Umbilical cord (tissue), 2 donors: ENCODE measurements at places on chromosomes 7 and 10. TPM values are rescaled to one million over a fixed set of nuclear protein-coding genes. Genes with fewer than 3 reads are reported as not detected.

The TCTN3 gene
- 12.8 TPM for total RNA-seq

The NPM3 gene
- total RNA-seq: 38.0 TPM

GRCh38 chr7:146136357-146136875 lies 19.8 kb downstream of the CNTNAP2 start:
- no peak for DNase-seq

GRCh38 chr10:7794251-7795026 lies 6.5 kb downstream of the ATP5F1C start:
- DNase-seq: no peak

DNA sequence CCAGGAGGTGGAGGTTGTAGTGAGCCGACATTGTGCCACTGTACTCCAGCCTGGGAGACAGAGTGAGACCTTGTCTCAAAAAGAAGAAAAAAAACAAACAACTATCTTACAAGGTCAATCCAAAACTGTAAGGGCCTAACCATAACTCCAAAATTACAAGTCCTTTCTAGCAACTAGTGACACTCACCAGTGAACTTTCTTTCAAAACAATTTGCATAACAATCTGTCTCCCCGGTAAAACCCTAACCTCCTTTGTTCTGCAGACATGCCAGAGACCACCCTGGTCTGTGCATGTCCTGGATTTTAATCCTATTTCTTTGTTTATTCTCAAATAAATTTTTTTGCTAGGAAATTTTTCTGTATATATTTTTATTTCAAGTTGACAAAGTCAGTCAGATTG lies 68.1 kb downstream of the EXOC6 start:
- DNase-seq: no peak

GRCh38 chr7:113963356-113963755 lies 44.5 kb upstream of the PPP1R3A start:
- DNase-seq: no peak

DNA sequence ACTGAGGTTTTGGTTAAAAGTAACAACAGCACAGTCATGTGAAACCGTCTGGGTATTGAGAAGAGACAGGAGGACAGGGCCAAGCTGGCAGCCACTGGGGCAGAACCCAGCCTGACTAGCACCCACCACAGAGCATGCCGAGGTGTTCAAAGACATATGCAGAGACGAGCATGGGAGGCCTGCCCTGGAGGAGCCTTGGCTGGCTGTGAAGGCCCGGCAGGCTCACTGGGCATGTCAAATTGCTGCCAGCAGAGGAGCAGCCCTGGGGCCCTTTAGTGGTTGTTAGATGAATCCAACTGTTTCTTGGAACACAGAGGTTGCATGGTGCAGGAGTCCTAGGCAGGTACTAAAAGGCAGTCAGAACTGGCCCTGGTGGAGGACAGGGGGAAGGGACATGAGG lies 5.0 kb upstream of the GDF2 start:
- DNase-seq: no peak
